ENCODE measurements at places on chromosomes 4 and X. TPM values are rescaled to one million over a fixed set of nuclear protein-coding genes. Genes with fewer than 3 reads are reported as not detected.

The IL1RAPL1 gene
- not detected for polyA plus RNA-seq

The CYP4V2 gene
- polyA plus RNA-seq = 30.1 TPM

The STARD8 gene
- polyA plus RNA-seq = not detected

The PRKG2 gene
- 0.53 TPM for polyA plus RNA-seq

The MAP7D3 gene
- 6.2 TPM for polyA plus RNA-seq

The BANK1 gene
- polyA plus RNA-seq = 0.74 TPM

The SH3D19 gene
- not detected for polyA plus RNA-seq

The GNRHR gene
- not detected for polyA plus RNA-seq

The ABCG2 gene
- 0.54 TPM for polyA plus RNA-seq

The PAGE4 gene
- polyA plus RNA-seq = not detected

The TRAM1L1 gene
- not detected for polyA plus RNA-seq

The PHOX2B gene
- not detected for polyA plus RNA-seq

The CORIN gene
- 0.06 TPM for polyA plus RNA-seq

The ETNPPL gene
- polyA plus RNA-seq = not detected

The DUX4 gene
- not detected for polyA plus RNA-seq

The RASGEF1B gene
- 6.1 TPM for polyA plus RNA-seq

The HMX1 gene
- not detected for polyA plus RNA-seq

The PHEX gene
- polyA plus RNA-seq = 0.36 TPM

The DNAAF6 gene
- not detected for polyA plus RNA-seq

The DCHS2 gene
- not detected for polyA plus RNA-seq

The CHIC2 gene
- polyA plus RNA-seq = 57.3 TPM

The NOP14 gene
- 26.5 TPM for polyA plus RNA-seq

The ZAR1 gene
- polyA plus RNA-seq = not detected

The USP51 gene
- polyA plus RNA-seq = 0.14 TPM

The SLC4A4 gene
- polyA plus RNA-seq = 9.1 TPM

The CXCL10 gene
- polyA plus RNA-seq = not detected

The ADAMTS3 gene
- polyA plus RNA-seq = not detected

The FABP2 gene
- polyA plus RNA-seq = not detected

The CXCL5 gene
- not detected for polyA plus RNA-seq

The UGT2B7 gene
- not detected for polyA plus RNA-seq

The NXF2B gene
- polyA plus RNA-seq = not detected

The SPANXA1 gene
- polyA plus RNA-seq = not detected

The SRPX2 gene
- not detected for polyA plus RNA-seq

The OR13H1 gene
- polyA plus RNA-seq = not detected

The NAA11 gene
- polyA plus RNA-seq = not detected

The SMS gene
- 69.3 TPM for polyA plus RNA-seq

The RPL36A gene
- 2,098 TPM for polyA plus RNA-seq

The EDNRA gene
- not detected for polyA plus RNA-seq

The NHS gene
- polyA plus RNA-seq = not detected

The CXCL9 gene
- polyA plus RNA-seq = not detected

The RAB39B gene
- 7.2 TPM for polyA plus RNA-seq

The ARMCX2 gene
- polyA plus RNA-seq = 1.8 TPM

The GPRASP3 gene
- 1.2 TPM for polyA plus RNA-seq

The GABRQ gene
- not detected for polyA plus RNA-seq

The SSX2 gene
- not detected for polyA plus RNA-seq

The TMPRSS11F gene
- polyA plus RNA-seq = not detected

The TRIML2 gene
- polyA plus RNA-seq = not detected

The METAP1 gene
- polyA plus RNA-seq = 30.4 TPM

The USP17L5 gene
- polyA plus RNA-seq = not detected

The GRIA2 gene
- not detected for polyA plus RNA-seq

The ZMAT1 gene
- 2.5 TPM for polyA plus RNA-seq
